ENCODE measurements at places on chromosomes 16 and 17.

- no peak for DNase-seq
These were observed 14.1 kb downstream of the SPG7 start for GRCh38 chr16:89522287-89522686.

GRCh38 chr17:45974916-45975630 is 24.0 kb upstream of the STH start:
- DNase-seq = no peak

DNA sequence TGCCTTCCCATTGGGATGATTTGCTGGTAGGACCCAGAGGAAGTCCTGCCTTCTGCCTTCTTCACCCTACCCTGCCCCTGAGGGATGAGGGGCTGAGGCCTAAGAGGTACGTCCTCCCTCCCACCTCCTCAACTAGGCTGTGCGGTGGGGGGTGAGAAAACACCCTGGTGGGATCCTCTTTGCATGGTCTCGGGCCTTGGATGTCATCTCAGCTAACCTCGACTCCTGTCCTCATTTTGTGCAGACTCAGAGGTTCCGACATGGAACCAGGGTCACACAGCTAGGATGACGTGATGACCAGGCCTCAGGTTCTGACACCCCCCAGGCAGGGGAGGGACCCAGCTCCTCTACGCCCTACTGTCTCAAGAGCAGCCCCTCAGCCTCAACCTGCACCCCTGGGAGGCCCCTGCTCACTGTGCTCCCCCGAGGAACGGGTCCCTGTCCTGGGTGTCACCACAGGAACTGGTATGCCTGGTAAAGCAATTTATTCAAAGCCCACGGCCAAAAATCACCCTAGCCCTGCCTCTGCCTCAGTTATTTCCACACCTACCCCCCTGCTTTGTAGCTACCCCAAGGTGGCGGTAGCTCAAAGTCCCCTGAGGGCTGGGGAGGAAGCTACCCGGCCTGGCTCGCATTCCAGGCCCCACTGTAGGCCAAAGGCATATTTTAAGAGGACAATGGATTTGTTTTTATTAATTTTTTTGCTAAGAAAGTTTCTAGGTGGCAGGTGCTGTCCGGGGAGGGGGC is 17.5 kb downstream of the UNC13D start:
- no peak for DNase-seq

DNA sequence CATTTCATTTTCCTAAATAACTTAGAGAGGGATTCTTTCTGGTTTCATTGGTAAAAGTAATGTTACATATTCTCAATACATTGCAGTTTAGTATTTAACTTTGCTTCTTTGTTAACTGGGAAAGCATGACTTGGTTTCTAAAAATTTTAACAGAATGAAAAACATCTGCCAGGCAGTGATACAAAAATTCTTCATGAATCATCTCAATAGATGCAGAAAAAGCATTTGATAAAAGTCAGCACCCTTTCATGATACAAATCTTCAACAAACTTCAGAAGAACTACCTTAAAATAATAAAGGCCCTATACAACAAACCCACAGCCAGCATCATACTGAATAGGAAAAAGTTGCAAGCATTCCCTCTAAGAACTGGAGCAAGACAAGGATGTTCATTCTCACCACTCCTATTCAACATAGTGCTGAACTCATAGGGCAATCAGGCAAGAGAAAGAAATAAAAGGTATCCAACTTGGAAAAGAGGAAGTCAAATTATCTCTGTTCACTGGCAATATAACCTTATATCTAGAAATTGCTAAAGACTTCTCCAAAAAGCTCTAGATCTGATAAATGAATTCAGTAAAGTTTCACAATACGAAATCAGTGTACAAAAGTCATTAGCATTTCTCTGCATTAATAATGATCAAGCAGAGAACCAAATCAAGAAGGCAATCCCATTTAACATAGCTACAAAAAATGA is 50.4 kb downstream of the SLFN5 start:
- DNase-seq = no peak

GRCh38 chr17:8997994-8998628 is 23.2 kb upstream of the NTN1 start:
- DNase-seq = peak; percentile 57

- no peak for DNase-seq
These were observed 2.3 kb downstream of the CLUH start for GRCh38 chr17:2709183-2709661.

GRCh38 chr16:85316321-85316919 is 204.1 kb upstream of the CIBAR2 start:
- DNase-seq = no peak

DNA sequence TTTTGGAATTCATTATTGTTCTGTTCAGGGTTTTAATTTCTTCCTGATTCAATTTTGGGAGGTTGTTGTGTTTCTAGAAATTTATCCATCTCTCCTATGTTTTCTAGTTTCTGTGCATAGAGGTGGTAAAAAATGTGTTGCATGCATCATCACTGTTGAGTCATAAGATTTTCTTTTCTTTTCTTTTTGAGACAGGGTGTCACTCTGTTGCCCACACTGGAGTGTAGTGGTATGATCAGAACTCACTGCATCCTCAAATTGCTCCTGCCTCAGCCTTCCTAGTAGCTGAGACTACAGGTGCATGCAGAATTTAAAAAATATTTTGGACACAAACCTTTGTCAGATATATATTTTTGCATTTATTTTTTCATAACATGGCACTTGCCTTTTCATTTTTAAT is 184.8 kb downstream of the BCAS3 start:
- DNase-seq = no peak

GRCh38 chr16:71567931-71568330 is 9.0 kb downstream of the TAT start:
- DNase-seq = no peak

- DNase-seq = no peak
These were observed 14.1 kb upstream of the NUDT16L1 start for GRCh38 chr16:4679156-4679849.

- no peak for DNase-seq
These were observed 36.4 kb upstream of the SLC12A3 start for GRCh38 chr16:56828647-56829046.

DNA sequence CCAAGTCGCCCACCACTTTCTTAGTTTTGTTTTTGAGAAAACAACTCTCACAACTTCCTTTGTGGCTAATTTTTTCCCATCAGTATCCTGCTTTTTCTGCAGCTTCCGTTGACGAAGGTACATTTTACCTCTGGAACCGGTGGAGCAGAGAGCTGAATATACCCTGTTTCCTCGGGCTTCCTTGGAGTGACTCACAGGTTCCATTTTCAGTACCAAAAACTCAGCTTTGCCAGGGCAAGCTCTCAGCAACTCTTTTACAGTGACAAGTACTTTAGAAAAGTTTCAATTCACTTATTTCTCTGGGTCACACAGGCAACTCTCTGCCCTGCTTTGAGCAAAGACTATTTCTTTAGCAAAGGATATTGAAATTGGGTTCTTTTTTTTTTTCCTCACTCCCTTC is 318.9 kb downstream of the SNX29 start:
- no peak for DNase-seq

GRCh38 chr17:80426671-80427326 is 11.8 kb downstream of the ENDOV start:
- DNase-seq = peak; percentile 86

GRCh38 chr17:16516594-16517051 is 24.6 kb upstream of the LRRC75A start:
- DNase-seq = no peak

DNA sequence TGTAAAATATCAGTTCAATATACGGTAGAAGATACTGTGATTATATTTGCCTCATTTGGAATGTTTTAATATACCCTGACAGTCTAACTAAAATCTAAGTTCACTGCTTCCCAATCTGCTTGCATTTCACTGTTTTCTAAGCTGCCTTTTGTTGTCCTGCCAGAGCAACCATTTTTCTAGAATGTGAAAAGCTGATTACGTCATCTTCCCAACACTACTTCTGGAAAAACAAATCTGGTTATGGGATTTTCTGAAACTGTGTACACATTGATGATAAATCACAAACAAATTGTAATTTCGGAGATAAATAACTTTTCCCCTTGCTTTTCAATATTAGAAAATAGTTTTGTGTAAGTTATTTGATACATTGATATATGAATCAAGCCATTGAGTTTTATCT is 1529.0 kb downstream of the CDH11 start:
- DNase-seq = no peak

DNA sequence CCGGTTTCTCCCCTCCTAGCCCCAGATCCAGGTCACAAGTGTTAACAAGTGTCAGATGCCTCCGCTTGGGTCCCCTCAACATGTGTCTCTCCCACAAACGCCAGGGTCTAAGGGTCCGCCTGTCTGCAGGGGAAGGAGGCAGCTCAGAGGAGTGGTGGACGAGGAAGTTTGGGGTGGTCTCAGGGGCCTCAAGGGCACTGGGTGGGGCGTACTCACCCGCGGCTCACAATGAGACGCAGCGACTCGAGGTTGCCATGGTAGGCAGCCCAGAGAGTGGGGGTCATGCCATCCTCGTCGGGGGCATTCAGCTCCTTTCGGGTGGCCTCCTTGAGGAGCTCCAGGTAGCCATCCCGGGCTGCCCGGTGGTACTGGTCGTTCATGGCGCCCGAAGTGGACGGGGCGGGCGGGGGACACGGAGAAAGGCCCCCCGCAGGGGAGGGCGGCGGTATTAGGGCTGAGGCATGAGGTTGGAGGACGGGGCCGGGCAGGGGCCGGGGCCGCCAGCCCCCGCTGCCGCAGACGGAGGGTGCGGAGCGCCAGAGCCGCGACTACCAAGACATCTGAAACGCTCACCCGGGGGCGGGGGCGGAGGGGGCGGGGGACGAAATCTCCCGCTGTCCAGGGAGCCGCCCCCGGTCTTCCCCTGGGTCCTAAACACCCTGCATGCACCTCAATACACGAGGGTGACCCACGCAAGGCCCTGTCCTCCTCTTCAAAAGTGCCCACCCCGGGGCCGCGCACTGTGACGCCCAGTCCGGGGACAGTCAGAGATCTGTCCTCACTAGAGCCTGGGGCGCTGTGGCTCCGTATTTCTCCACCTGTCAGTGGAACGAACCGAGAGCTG is at the start of gene USH1G:
USH1G (minus strand) TSS at position 562 of the 844 bp plus-strand sequence; CDS start at position 380, 182 bp downstream.
- DNase-seq = no peak

DNA sequence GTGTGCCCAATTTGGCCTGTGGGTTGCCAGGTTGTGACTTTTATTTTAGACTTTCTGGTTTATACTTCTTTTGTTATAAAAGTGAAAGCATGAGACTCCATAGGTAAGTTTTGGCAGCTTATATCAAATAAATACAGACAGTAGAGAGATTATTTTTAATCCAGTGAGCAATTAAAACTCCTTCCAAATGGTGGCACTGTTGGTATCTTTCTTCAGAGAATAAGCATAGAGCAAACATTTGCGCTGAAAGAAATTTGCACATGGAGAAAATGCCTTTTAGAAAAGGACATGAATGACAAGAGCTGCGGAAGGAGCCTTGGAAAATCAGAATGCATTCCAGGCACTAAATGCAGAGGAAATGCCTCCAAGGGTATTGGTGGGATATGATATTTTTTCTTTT is 46.1 kb upstream of the DNAJA2 start:
- no peak for DNase-seq

GRCh38 chr16:31700200-31700529 is 172.5 kb downstream of the AHSP start:
- DNase-seq = no peak

GRCh38 chr17:66491213-66491612 is 188.8 kb downstream of the PRKCA start:
- DNase-seq = no peak

DNA sequence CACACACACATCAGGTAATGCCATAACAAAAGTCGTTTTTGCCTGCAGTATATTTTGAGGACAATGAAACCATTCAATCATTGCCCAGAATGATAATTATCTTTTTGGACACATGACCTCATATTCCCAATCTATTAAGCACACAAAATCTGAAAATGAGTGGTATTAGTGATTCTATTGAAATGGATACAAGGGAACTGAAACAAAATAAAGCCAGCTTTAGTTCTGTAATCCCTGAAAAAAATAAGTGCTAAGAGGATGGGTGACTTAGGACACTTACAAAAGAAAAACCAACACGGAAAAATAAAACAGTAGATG is 128.3 kb upstream of the MAF start:
- no peak for DNase-seq

- DNase-seq = no peak
These were observed 9.9 kb downstream of the SRCIN1 start for GRCh38 chr17:38595892-38596291.

GRCh38 chr16:70380248-70380918 is 33.7 kb downstream of the DDX19A start:
- peak; percentile 35 for DNase-seq

GRCh38 chr16:88524973-88525662 is 45.1 kb upstream of the ZC3H18 start:
- no peak for DNase-seq

- no peak for DNase-seq
These were observed 716.6 kb upstream of the CDH8 start for GRCh38 chr16:62752854-62753253.

DNA sequence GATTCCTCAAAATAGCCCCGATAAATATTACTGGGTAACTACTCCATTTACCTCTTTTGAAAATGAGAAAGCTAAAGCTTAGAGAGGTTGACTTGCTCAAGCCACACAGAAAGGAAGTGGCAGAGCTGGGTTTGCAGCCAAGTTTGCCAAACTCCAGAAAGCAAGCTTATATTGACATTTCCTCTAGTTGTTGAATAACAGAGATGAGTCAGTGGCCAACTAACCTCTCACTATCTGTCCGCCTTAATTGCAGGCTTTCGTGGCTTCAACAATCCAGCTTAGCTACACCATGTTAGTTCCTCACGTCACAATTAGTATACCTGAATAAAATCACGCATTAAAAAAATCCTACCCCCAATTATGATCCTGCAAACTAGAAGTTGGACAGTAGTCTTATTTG is 151.7 kb downstream of the CNTNAP4 start:
- no peak for DNase-seq

- DNase-seq = no peak
These were observed 33.8 kb upstream of the SALL1 start for GRCh38 chr16:51184702-51185433.

DNA sequence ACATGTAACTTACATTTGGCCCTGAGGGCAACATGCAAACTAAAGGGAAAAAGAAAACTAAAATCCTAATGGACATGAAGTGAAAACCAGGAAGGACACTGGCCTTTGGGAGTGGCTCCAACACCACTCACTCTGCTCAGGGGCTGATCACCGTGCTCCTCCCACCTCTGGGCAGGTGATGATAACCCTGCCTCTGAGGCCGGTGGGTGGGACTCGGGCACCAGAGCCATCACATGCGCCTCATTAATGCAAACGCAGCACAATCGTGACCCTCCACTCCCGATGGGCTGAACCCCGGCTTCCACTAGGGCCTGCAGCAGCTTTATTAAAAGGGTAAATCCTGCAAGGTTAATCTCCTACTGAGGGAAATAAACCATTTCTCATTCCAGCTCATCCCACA is 4.7 kb downstream of the KLHDC4 start:
- no peak for DNase-seq

DNA sequence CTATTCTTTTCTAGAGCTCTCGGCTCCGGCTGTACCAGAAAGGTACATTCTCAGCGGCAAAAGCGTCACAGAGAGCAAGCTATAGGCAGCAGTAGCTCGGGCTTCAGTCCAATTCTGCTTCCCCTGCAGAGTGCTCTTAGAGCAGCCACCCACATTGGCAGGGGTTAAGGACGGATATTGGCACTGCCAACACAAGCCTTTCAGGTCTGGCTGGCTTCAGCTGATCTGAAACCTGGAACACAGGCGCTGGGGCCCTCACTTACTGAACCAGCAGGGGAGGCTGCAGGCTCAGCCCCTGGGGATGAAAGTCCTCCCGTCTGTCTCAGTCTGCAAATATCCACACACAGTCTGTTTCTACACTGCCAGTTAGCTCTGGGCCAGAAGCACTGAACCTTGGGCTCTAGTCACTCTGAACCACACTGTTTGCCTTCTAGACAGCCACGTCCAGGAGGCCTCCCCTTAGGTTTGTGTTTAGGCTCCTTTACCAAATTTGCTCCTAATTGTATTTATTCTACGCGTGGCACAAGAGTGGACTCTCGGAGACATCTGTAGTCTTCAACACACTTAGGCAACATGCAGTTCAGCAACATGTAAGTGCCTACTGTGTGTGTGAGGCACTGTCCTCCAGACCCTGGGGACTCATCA is 40.1 kb downstream of the HIC1 start:
- no peak for DNase-seq
